ENCODE measurements at places on chromosomes 4 and X.

DNA sequence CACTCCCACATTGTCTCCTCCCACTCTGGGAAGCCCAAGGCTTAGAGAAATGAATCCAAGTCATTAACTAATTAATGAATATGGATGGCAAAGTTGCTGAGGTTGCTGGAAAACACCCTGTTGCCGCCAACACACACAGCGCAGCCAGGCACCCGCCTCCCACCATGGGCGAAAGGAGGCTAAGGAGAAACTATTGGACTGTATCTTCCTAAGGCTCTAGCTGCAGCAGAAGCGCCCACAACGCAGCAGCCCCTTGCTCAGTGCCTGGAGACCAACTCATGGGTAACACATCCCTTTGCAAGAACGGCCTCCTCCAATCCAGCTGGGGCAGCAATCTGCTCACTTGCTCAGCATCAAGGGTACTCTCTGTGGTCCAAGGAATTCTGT lies 34.2 kb downstream of the TSC22D3 start:
- no peak for DNase-seq

DNA sequence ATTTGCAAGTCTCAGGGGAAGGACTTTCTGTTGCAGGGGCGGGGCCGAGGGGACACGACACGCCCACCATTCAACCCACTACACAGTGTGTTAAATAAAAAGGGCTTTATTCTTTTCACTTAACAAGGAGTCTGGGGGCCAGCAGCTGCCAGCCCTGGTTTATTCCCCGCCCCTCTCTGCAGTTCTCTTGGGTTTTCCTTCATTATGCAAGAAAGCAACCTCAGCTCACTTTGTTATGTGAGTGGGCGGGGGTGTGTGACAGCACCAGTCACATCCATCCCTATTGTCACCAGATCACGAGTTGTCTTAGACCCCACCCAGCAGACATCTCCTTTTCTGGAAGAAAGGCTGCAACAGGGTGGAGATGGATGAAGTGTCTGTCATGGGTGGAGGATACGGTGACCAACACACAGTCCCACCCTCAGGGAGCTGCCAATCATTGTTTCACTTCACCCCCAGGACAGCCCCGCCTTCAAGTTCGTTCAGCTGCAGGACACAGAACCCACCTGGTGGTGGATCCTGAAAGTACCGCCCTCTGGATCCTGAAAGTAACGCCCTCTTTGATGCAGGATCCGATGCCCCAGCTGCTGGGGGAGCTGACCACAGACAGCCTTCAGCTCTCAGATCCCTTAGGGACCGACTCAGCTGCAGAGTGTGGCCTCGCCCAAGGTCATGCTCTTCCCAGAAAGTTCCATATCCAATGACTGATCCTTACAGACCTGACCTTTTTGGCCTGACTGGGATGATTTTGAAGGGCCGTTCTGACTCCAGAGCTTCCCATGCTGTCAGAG lies 79.6 kb downstream of the SMIM20 start:
- DNase-seq: no peak

DNA sequence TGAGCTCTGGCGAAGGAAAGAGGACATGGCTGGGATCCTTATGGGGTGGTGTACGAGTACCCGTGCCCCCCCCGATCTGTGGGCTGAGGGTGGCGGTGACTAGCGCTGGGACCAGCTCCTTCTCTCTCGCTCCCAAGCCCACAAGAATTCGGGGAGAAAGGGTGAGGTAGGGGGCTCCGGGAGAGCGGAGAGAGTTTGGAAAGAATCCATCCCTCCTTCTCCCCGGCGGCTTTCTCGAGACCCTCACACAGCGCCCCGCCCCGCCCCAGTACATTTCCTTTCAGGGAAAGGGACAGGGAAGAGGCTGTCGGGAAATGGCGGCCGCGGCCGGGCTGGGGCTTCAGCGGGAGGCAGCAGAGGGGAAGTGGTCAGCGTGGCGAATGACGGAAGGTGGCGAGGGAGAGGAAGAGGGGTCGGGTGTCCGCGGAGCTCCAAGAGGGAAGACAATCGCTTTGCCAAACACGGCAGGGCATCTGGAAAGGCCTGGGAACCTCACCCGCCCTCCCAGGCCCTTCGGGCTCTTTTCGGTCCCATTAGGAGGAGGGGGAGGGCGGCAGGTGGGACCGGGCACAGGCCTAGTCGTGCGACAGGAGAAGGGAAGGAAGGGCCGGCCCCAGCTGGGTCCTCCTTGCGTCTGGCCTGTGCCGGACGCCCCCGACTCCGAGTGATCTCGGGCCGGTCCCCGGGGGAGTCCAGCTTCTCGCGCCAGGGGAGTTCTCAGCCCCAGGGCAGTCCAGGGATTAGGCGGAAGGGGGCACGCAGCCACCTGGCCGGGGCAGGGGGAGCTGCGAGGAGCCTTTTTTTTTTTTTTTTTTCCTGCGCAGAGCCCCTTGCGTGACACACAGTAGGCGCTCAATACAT lies 10.2 kb downstream of the HNRNPH2 start:
- no peak for DNase-seq

DNA sequence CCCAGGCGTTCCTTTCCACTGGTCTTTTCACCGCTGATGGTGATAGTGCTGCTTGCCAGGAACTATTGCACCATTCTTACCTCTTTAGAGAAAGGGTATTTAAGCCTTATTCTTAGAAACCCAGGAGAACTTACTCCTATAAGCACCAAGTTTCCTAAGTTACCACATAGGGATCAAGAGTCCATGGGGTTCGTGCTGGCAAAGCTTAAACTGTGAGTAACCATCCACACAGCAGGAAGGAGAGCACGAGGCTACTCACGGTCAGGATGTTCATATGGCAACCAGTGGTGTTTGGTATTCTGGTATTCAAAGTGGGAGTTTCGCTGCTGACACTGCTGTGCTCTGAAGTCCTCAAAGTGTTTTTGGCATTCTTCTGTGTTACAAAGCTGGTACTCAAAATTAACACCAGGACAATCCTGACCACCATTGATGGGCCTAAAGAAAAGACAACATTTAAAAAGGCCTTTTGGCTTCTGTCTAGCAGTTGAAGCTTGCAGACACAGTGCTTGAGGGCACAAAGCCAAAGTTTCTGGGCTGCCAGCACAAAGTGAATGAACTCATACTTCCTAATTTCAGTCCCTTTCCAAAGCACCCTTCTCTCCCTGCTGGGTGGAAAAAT lies 256.9 kb downstream of the ADAMTS3 start:
- DNase-seq: no peak

GRCh38 chr4:73599182-73599581 lies 21.1 kb downstream of the RASSF6 start:
- no peak for DNase-seq

DNA sequence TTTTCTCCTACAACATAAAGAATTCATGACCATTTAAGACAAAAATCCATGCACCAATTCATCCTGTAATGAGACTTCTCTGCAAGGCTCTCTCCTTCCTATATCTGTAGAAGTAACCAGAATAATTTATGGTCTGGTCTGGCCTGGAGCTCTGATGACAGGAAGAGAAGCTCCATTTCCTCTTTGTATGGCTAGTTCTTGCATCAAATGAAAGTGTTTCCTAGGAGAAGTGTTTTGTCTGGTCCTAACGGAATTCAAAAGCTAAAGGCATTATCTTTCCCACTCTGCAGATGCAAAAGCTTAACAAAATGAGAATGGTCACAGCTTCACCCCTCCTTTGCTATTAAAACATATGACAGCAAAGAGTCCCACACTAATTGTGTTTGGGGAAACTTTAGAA lies 55.1 kb downstream of the SPATA18 start:
- DNase-seq: no peak

DNA sequence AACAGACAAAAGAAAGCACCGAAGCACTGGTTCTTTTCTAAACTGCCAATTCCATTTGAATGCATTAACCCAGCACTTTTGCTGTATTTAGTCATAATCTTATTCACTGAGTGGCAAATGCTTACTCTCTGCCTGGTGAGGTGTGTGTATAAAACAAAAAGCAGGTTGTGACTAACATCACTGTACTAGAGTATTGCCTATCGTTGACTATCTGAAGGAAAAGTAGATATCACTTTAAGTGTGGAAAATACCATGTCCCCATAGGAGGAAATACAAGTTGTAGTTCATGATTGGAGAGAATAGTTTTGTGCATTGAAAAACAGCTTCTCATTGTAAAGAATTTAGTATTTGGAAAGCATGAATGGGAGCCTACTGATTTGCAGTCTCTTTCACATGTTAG lies 2.7 kb downstream of the PDLIM5 start:
- DNase-seq: no peak

DNA sequence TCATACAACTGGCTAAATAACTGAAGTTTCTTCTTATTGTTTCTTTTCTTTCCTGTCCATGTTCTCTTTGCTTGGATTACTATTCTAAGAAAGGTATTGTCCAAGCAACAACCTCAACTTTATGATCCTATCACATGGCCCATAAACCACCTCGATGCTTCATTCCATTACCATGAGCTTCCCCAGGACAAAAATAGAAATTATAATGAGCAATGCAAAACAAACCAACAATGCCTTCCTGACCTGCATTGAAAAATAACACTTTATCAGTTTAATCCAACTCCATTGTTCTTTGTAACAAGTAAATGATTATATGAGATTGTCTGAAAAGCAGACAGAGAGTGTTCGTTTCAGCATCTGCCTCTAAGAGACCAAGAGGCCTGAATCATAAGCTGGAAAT lies 148.8 kb downstream of the HS6ST2 start:
- no peak for DNase-seq

- DNase-seq: no peak
Measured at GRCh38 chr4:5874811-5875449, 18.0 kb downstream of the CRMP1 start.

DNA sequence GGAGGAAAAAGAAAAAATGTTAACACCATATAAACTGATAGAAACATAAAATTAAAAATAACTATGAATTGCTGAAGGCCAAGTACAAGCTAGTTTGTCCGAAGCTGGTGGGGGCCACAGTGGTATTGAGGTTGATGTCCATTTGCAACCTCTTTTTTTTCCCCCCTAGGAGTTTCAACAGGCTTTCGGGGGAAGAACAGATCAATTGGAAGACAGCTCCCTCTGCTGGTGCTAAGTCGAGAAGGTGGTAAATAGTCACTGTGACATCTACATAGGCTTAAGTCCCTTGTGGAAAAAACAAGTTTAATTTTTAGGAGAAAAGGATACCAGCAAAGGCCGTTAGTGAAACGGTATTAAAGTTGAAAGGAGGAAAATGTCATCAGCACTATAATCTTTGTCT lies 115.7 kb upstream of the ZXDA start:
- DNase-seq: no peak

DNA sequence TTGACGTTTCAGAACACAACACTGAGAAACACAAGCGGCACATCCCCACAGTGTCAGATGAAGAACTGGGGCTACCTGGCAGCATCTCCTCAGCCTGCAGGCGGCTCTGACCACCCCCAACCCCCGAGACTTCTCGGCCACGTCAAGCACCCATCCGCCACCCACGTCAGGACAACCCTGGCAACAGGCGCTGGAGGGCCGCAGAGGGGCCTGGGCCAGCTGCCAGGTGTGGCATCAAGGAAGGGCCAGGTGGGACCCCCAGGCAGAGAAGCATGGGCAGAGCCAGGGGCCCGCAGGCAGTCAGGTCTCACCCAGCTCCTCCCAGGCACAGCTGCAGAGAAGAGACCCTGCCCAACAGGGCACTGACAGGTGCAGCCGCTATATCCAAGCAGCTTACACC lies 22.3 kb downstream of the GAK start:
- no peak for DNase-seq

- no peak for DNase-seq
Measured at GRCh38 chr4:119210775-119211174, 1.7 kb upstream of the USP53 start.

DNA sequence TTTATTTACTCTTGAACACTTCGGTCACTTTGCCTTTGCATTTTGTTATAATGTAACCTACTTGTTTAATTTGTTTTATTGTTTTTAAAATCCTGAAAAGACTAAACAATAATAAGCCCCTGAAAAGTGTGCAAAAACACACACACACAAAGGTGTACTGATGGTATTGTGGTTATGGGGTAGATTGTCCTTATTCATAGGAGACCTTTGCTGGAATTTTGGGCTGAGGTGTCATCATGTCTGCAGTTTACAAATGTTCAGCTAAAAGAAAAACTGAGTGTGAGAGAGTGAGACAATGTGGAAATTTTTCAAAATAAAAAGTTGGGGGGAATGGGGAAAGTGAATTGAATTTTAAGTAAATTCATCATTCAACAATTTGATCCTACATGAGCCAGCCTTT lies 174.9 kb downstream of the QDPR start:
- no peak for DNase-seq

- no peak for DNase-seq
Measured at GRCh38 chr4:110198049-110198434, 373 bp downstream of the ELOVL6 start.

DNA sequence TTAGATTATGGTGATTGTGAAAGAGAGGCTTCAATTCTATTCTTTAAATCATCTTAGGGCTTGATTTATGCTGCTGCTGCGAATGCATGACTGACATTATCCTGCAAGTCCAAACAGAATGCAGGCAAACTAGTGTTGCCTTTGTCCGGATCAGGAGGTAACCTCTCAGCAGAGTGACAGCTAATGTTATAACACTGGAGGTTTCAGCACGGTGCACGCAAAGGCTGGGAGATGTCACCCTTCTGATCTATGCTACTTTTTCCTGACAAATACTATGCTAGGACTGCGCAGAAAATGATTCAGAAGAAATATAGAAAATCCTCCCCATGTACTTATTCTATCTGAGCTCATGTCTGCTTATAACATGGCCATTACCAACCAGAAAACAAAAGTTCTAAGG lies 48.2 kb downstream of the ANOS1 start:
- DNase-seq: no peak

- no peak for DNase-seq
Measured at GRCh38 chr4:164116286-164116685, 621.8 kb downstream of the TMA16 start.

- no peak for DNase-seq
Measured at GRCh38 chr4:24840826-24841543, 45.6 kb downstream of the SOD3 start.

DNA sequence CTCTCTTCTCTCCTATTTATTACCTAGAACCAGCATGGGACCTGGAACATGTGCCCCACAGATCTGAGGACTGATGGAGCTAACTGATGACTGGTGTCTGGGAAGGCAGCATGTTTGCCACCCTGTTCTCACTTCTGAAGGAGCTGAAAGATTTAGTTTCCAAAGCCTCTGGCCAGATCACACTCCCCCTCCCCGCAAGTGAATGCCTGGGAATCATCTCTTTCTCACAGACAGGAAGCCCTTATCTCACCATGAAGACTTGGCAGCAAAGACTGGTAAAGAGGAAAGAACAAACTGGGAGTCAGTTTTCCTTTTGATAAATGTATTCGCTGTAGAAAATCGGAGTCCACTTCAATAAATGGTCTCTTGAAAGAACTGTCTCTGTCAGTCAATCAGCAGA lies 21.0 kb upstream of the PCYT1B start:
- no peak for DNase-seq

- DNase-seq: no peak
Measured at GRCh38 chr4:38034986-38035882, 75.0 kb downstream of the PTTG2 start.
